GM12891 (cell line): ENCODE measurements at places on chromosomes 6 and 20.

DNA sequence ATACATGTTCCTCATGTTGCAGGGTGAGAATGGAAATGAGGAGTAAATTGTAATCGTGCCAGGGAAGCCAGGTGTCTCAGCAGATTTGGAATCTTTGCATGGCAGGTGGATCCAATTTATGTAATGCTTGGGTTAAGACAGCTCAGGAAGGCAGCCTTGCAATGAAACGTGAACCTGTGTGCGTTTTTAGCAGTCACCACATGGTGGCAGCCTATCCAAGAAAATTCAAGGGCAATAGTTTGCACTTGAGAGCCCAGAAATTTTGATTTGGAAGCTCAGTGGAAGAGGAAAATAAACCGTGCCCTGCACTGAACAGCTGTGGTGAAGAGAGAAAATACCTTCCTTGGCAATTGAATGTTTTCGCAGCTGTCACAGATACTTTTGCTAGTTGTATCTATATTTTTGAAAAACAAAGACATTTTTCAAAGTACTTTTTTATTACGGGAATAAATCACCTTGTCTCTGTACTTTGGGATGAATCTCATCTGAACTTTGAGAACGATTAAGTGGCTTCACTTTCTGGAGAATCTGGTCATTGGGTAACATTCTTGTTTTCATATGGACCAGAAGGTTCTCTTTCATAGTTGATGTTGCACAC lies 26.5 kb downstream of the MTHFD1L start:
- DNase-seq: no peak

DNA sequence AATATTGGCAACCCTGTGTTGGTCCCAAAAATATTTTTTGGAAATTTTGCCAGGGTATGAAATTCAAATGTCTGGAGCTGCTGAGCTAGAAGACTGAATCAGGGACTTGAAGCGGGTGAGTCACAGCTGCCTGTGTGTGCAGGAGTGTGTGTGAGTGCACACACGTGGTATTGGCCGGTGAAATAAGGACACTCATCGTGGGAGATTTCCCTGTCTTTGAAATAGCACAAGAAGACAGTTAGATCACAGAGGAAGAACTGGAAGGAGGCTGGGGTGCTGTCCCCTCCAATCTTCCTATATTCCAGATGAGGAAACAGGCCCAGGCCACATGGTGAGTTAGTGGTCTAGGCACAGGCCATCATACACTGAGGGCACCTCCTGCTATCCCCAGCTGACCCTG lies 123.8 kb upstream of the MLN start:
- DNase-seq: no peak

DNA sequence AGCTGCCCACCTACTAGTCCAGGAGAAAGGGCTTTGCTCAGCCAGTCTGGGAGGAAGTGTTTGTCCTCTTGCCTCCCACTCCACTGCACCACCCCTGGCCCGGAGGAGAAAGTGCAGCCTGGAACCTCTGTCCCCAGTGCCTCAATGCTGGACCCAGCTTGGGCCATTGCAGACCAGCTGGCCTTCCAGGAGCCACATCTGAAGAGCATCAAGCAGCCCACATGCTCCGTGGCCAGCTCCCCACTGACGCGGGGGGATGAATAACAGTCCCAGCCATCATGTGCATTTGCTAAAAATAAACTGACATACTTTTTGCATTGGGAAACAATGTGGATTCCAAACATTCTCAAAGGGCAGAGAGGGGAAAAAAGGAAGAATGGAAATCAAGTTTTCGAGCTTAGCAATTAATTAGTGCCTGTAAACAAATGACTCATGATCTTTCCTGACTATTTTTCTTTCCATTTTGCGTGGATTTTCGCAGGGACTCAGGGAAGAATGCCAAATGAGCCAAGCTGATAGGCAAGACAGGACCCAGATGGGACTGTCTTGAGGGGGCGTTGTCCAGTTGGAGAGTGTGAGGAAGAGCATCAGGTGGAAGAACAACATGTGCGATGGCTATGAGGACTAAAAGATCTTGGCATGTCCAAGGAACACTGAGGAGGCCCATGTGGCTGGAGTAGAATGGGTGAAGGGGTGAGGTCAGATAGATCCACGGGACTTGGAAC lies 34.1 kb downstream of the CEBPB start:
- no peak for DNase-seq

DNA sequence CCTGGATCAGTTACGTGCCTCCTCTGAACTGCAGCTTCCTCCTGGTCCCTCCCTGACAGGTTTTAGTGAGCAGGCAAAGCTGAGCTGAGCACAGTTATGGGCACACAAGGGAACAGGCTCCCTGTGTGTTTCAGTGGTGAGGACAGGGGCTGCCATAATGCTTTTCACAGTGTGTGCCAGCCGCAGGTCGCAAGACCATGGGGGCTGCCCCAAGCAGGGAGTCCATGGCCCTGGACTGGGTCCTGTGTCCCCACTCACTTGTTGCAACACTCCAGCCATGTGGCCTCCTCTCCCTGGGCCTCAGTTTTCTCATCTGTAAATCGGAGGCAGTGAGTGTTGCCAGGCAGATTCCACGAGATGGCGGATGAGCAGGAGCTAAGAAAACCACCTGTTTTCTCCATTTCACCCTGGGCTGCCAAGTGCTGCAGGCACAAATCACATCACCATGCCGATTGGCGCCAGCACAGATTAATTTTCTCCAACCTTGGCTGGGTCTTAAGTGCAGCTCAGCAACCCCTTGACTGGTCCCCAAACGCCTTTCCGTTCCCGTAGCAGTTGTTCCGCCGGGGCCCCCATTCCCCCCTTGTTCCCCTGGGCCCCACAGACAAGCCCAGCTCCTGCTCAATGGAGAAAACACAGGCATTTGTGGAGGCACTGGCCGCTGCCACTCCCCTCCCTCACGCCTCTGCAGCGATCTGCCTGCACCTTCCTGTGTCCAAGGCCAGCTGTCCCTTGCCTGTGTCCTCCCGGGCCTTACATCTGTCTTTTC lies 57.1 kb upstream of the NNAT start:
- DNase-seq: no peak

GRCh38 chr6:2797564-2798031 lies 32.4 kb downstream of the WRNIP1 start:
- DNase-seq: no peak

DNA sequence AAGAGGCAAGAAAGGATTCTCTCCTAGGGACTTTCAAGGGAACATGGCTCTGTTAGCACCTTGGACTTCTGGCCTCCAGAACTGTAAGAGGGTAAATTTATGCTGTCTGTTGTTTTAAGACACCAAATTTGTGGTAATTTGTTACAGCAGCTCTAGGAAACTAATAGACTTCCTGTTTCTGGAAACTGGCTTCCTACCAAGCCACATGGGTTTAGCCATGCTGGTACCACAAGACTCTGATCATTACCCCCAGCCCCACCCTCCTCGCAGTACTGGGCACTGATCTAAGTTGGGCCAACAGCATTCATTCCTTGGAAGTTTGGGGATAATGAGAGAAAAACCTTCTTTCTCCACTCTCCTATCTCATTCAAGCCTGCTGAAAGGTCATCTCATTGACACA lies 109.5 kb upstream of the SMLR1 start:
- no peak for DNase-seq

GRCh38 chr20:1436263-1436662 lies 30.4 kb downstream of the NSFL1C start:
- DNase-seq: no peak

- no peak for DNase-seq
Observed at GRCh38 chr6:38695227-38695900, 7.6 kb downstream of the GLO1 start.
